Gastroesophageal sphincter (tissue), 4 donors: ENCODE measurements at places on chromosomes 1 and 21.

GRCh38 chr1:40059338-40059959, 18.9 kb downstream of the CAP1 start:
- H3K36me3 ChIP-seq, result peaks cover 56% of the 10 kb centered on the region
- peaks cover 46% of the 10 kb centered on the region for H3K4me1 ChIP-seq
- no peaks in the 10 kb centered on the region for H3K27me3 ChIP-seq
- no peak for ATAC-seq
- no peak overlapping the region for H3K27ac ChIP-seq

DNA sequence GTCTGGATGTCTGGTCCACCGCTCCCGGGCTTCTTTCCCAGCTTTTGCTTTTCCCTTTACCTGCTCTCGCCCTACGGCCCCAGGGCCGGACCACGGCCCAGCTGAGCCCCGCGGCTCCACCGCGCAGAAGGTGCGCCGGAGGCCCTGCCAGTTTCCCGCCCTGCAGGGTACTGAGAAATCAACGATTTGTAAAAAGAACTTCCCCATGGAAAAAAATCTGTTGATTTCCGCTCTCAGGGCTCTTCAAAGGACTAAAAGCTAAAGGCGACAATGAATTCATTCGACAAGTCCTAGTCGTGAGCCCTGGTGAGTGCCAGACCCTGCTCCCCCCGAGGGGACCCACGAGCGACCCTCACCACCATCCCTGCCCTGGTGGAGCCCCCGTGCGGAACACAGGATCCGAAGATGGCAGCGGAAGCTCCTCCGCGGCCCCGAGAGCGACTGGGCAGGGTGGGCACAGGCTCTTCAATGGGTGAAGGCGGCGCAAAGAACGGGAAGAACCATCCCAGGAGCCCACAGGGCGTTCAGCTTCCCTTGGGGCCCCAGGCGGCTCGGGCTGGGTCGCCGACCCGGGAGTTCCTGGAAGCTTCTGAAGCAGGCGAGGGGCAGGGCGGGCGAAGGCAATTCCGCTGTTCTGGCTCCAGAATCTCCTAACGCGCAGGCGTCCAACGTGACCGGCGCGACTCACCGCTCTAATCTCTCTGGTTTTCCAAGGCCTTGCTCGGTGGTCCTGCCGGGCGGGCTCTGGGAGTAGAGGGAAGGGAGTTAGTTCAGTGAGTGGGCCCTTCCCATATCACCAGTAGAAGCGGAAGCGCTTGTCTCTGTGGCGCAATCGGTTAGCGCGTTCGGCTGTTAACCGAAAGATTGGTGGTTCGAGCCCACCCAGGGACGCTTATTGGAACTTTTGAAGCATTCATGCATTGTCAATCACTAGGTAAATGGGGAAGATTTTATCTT, 6.6 kb upstream of the RNU1-2 start:
- no peaks in the 10 kb centered on the region for H3K36me3 ChIP-seq
- H3K4me1 ChIP-seq, result no peaks in the 10 kb centered on the region
- ATAC-seq, result peak; percentile 85

GRCh38 chr1:114235960-114236359, 82.3 kb upstream of the SYT6 start:
- no peaks in the 10 kb centered on the region for H3K36me3 ChIP-seq
- no peak for ATAC-seq
- H3K27ac ChIP-seq, result no peak overlapping the region
- H3K4me1 ChIP-seq, result no peaks in the 10 kb centered on the region
- H3K4me3 ChIP-seq, result no peak overlapping the region

GRCh38 chr1:34147301-34147700, 17.7 kb downstream of the CSMD2 start:
- H3K36me3 ChIP-seq, result no peaks in the 10 kb centered on the region
- no peak overlapping the region for H3K4me3 ChIP-seq
- peaks cover 21% of the 10 kb centered on the region for H3K27me3 ChIP-seq
- no peak for ATAC-seq
- no peak overlapping the region for H3K27ac ChIP-seq

GRCh38 chr1:75708910-75709309, 15.6 kb upstream of the ACADM start:
- no peaks in the 10 kb centered on the region for H3K36me3 ChIP-seq
- no peak overlapping the region for H3K27ac ChIP-seq
- H3K4me3 ChIP-seq, result no peak overlapping the region
- H3K27me3 ChIP-seq, result no peaks in the 10 kb centered on the region
- no peak for ATAC-seq

- ATAC-seq, result no peak
- no peaks in the 10 kb centered on the region for H3K4me1 ChIP-seq
- H3K27ac ChIP-seq, result no peak overlapping the region
- no peaks in the 10 kb centered on the region for H3K36me3 ChIP-seq
Measured at GRCh38 chr1:12095452-12096263, 32.6 kb downstream of the TNFRSF8 start.

DNA sequence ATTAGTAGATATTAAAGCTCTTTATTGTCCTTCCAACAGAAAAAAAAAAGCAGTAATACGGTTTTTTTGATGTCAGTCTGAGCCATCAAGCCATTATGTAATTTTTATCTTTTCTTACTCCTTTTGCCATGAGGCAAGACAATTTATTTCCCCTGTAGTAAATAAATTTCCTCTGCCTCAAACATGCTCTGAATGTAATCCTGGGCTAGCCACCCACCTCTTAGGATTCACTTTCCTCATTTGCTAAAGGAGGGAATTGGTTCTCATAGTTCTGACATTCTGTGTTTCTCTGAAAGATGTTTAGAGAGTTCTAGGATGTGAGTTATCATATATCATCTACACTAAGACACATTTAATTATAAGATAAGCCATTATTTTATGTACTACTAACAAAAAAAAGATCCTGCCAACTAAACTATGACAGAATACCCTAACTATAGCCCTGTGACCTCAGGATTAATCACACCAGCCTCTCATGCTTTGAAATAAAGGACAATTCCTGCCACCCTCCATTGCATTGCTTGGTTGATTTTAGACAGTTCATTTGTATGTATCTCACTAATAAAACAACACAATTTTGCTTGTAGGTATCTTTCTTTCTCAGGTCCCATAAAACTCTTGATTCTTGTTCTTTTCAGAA, 34.0 kb upstream of the RAP1A start:
- H3K4me1 ChIP-seq, result no peaks in the 10 kb centered on the region
- H3K27me3 ChIP-seq, result no peaks in the 10 kb centered on the region
- no peak overlapping the region for H3K27ac ChIP-seq
- no peak for ATAC-seq
- H3K4me3 ChIP-seq, result no peak overlapping the region

GRCh38 chr1:212503714-212504113, 71.0 kb downstream of the NENF start:
- no peak for ATAC-seq
- no peaks in the 10 kb centered on the region for H3K4me1 ChIP-seq
- no peaks in the 10 kb centered on the region for H3K27me3 ChIP-seq
- no peaks in the 10 kb centered on the region for H3K36me3 ChIP-seq

- H3K27ac ChIP-seq, result no peak overlapping the region
- peaks cover 30% of the 10 kb centered on the region for H3K27me3 ChIP-seq
- no peaks in the 10 kb centered on the region for H3K4me1 ChIP-seq
Measured at GRCh38 chr1:30444850-30445249, 278.5 kb downstream of the MATN1 start.

GRCh38 chr21:28200726-28201125, 792.0 kb downstream of the LTN1 start:
- no peaks in the 10 kb centered on the region for H3K36me3 ChIP-seq
- no peak for ATAC-seq
- H3K27ac ChIP-seq, result no peak overlapping the region
- H3K4me1 ChIP-seq, result no peaks in the 10 kb centered on the region
- no peaks in the 10 kb centered on the region for H3K27me3 ChIP-seq
- no peak overlapping the region for H3K4me3 ChIP-seq

- H3K27ac ChIP-seq, result no peak overlapping the region
- H3K36me3 ChIP-seq, result no peaks in the 10 kb centered on the region
Measured at GRCh38 chr1:45792744-45793143, 10.7 kb upstream of the MAST2 start.

- ATAC-seq, result no peak
- no peaks in the 10 kb centered on the region for H3K36me3 ChIP-seq
- H3K27me3 ChIP-seq, result no peaks in the 10 kb centered on the region
- H3K4me3 ChIP-seq, result no peak overlapping the region
- H3K4me1 ChIP-seq, result no peaks in the 10 kb centered on the region
Measured at GRCh38 chr21:18545908-18546307, 142.3 kb upstream of the TMPRSS15 start.

GRCh38 chr21:41141031-41141457, 26.9 kb upstream of the BACE2 start:
- no peaks in the 10 kb centered on the region for H3K4me1 ChIP-seq
- no peak overlapping the region for H3K4me3 ChIP-seq
- peaks cover 23% of the 10 kb centered on the region for H3K27me3 ChIP-seq
- ATAC-seq, result no peak
- H3K27ac ChIP-seq, result no peak overlapping the region

DNA sequence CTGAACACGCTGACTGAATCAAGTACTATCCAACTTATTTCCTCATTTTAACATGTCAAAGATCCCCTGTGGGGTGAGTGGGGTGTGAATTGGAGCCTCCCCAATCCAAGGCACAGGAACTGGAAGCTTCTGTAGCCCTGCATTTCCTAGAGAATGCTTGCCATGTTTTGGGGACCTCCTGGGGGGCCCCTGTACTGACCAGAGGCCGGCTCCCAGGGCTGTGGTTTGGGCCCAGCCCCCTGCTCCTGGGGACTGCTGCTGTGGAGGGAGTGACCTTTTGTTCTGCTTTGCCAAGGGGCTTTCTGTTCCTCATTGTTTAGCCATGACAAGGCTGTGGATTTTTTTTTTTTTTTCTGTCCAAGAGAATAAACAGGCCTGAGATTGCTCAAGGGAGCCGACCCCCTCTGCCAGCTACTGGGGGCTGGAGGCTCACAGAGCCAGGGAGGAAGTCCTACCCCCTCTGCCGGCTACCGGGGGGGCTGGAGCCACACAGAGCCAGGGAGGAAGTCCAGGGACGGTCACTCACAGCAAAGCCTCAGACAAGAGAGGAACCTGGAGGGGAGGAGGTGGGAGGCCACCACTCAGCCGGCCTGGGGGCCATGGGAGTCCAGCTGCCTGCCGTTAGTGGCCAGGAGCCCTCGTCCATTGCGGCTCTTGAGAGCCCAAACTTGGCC, 17.4 kb downstream of the TNFRSF1B start:
- ATAC-seq, result peak; percentile 90
- H3K4me1 ChIP-seq, result no peaks in the 10 kb centered on the region
- H3K4me3 ChIP-seq, result no peak overlapping the region

DNA sequence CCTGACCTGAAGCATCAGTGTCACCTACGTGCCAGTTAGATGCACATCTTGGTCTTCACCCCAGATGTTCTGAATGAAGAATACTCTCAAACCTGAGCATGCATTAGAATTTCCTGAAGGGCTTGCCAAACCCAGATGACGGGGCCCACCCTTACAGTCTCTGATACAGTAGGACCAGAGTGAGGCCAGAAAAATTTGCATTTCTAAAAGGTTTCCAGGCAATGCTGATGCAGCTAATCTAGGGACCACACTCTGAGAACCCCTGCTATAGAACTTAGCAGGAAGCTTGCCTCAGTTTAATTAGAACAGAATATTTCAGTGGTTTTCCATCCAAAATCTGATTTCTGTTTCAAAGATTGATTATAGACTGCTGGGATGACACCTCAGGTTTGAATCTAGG, 9.9 kb upstream of the CTBS start:
- no peaks in the 10 kb centered on the region for H3K27me3 ChIP-seq
- H3K4me1 ChIP-seq, result no peaks in the 10 kb centered on the region
- ATAC-seq, result no peak
- no peak overlapping the region for H3K4me3 ChIP-seq
- H3K36me3 ChIP-seq, result no peaks in the 10 kb centered on the region

- H3K4me3 ChIP-seq, result no peak overlapping the region
- no peaks in the 10 kb centered on the region for H3K36me3 ChIP-seq
- ATAC-seq, result no peak
- no peaks in the 10 kb centered on the region for H3K4me1 ChIP-seq
- H3K27me3 ChIP-seq, result no peaks in the 10 kb centered on the region
Measured at GRCh38 chr1:233166896-233167295, 128.6 kb downstream of the PCNX2 start.

GRCh38 chr1:54364995-54365394, 41.2 kb downstream of the SSBP3 start:
- H3K36me3 ChIP-seq, result no peaks in the 10 kb centered on the region
- H3K4me3 ChIP-seq, result no peak overlapping the region
- no peaks in the 10 kb centered on the region for H3K27me3 ChIP-seq
- no peak overlapping the region for H3K27ac ChIP-seq

DNA sequence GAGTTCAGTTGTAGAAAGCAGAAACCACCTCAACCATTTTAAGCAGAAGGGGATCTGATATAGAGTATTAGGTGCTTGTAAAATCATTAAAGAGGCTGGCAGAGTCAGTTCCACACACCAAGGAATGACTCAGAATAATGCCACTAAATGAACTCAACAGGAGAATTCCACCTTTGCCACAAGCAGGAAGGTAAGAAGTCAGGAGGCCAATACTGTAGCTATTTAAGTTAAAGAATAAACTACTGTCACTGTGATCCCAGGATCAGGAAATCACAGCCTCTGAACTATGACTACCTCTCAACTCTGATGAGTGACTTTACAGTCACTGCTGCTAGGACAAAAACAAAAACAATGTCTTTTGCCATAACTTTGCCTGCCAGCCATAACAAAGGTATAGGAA, 52.5 kb upstream of the PRMT6 start:
- no peak overlapping the region for H3K27ac ChIP-seq
- no peaks in the 10 kb centered on the region for H3K4me1 ChIP-seq
- no peak overlapping the region for H3K4me3 ChIP-seq
- no peaks in the 10 kb centered on the region for H3K27me3 ChIP-seq
- no peak for ATAC-seq
- H3K36me3 ChIP-seq, result no peaks in the 10 kb centered on the region

DNA sequence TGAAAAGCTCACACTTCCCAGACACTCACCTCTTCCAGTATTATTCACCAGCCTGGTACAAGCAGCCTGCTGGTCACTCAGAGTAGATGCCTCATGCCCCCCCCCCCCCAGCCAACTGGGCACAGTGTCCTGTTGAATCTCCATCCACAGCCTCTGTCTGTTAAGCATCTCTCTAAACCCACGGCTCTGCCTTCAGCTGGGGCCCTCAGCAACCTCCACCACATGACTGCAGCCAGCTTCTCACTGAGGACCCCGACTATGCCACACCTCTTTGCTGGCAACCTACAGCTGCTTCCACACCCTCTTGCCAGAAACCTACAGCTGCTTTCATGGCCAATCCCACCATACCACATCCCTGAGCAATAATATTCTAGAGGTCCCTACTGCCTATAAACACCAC, 113.1 kb downstream of the RHOU start:
- H3K36me3 ChIP-seq, result no peaks in the 10 kb centered on the region
- no peaks in the 10 kb centered on the region for H3K4me1 ChIP-seq
- no peak for ATAC-seq
- no peak overlapping the region for H3K4me3 ChIP-seq
- no peaks in the 10 kb centered on the region for H3K27me3 ChIP-seq

GRCh38 chr1:73056826-73057225, 774.5 kb upstream of the NEGR1 start:
- H3K27me3 ChIP-seq, result no peaks in the 10 kb centered on the region
- no peaks in the 10 kb centered on the region for H3K4me1 ChIP-seq
- no peak overlapping the region for H3K4me3 ChIP-seq
- H3K27ac ChIP-seq, result no peak overlapping the region

DNA sequence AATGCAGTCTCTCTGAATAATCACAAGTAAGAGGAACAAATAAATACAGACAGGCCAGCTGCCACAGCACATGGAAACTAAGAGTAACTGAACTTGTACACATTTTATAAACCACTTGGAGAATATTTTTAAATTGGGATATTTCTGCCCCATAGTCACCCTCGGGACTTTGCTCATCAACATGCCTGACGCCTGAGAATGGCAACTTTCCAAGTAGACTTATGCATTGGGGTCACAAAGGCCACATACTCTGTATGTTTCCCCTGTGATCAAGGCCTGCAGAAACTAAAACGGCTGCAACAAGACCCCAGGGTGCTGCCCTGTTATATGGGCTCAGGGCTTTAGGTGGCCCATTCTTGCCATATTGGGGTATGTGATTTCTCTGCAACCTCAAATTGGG, 38.3 kb upstream of the GJA5 start:
- no peak for ATAC-seq
- peaks cover 5% of the 10 kb centered on the region for H3K27me3 ChIP-seq
- H3K27ac ChIP-seq, result no peak overlapping the region
